MV-4-11 (cell line): ENCODE measurements at places on chromosomes 3 and 15.

- no peak for DNase-seq
These were observed 769 bp downstream of the C2CD4A start for GRCh38 chr15:62067448-62068044.

DNA sequence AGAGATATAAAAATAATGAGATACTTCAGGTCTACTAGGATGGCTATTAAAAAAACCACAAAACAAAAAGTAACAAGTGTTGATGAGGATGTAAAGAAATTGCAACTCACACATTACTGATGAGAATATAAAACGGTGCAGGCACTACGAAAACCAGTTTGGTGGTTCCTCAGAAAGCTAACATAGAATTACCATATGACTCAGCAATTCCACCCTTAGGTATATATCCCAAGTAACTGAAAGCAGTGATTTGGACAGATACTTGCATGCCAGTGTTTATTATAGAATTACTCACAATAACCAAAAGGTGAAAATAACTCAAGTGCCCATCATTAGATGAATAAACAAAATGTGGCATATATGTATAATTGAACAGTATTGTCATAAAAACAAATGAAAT, 87.5 kb upstream of the MELTF start:
- DNase-seq = no peak

GRCh38 chr15:48205981-48206380, at the start of gene SLC12A1:
Gene SLC12A1 (plus strand): TSS chr15:48206302. CDS start chr15:48207720, 1,418 bp downstream.
- DNase-seq = no peak

- DNase-seq = no peak
These were observed 30.7 kb downstream of the ARHGAP31 start for GRCh38 chr3:119324899-119325298.
